Neuronal stem cell (in vitro differentiated cells): ENCODE measurements at places on chromosomes 4 and X.

DNA sequence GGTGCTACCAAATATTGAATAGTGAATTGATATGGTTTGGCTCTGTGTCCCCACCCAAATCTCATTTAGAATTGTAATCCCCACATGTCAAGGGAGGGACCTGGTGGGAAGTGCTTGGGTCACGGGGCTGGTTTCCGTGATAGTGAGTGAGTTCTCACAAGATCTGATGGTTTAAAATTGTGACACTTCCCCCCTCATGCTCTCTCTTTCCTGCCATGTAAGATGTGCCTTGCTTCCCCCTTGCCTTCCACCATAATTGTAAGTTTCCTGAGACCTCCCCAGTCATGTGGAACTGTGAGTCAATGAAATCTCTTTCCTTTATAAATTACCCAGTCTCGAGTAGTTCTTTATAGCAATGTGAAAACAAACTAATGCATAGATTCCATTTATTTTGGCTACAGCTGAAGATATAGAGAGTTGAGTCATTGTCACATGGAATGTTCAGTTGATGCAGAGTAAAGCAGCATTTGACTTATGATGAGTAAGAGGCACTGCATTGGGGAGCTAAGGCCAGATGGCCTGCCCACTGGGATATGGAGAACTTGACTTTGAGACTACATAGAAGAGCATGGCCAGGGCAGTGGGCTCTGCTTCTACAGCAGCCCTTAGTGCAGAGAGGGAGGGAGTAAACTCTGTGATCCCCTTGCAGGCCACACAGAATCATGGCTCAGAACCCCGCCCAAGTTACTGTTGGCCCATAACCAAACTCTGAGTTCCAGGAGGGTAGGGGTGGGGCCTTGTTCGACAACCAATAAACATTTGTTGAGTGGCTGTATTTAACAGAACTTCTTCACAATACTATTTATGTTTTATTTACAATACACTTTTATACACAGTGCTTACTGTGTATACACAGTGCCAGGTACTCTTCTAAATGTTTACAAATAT is 34.2 kb downstream of the RAI2 start:
- no peak for DNase-seq
- H3K4me3 ChIP-seq = no peak overlapping the region
- H3K27ac ChIP-seq = no peak overlapping the region
- H3K4me1 ChIP-seq = no peaks in the 10 kb centered on the region

DNA sequence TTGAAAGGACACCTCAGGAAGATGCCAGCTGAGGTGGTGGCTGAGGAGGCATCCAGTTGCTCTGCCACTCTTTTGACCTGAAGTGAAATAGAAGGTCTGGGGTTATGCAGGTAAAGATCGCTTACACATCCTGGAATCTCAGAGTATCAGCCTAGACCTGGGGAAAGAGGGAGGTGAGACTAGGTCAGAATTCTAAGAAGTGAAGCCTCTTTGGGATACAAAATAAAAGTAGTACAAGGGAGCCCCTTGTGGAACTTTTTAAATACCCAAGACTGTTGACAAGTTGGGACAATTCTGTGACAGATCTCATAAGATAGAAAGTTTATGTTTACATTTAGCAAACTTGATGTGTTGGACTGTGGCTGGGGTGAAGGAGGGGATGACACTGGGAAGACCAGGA is 263.1 kb downstream of the SPRY1 start:
- H3K4me1 ChIP-seq = peaks cover 2% of the 10 kb centered on the region
- no peak for DNase-seq
- H3K27ac ChIP-seq = no peak overlapping the region
- H3K4me3 ChIP-seq = no peak overlapping the region
- H3K36me3 ChIP-seq = no peaks in the 10 kb centered on the region

GRCh38 chr4:85151786-85152185 is 185.3 kb upstream of the WDFY3 start:
- no peak overlapping the region for H3K27ac ChIP-seq
- DNase-seq = no peak
- H3K27me3 ChIP-seq = no peaks in the 10 kb centered on the region
- no peaks in the 10 kb centered on the region for H3K36me3 ChIP-seq

GRCh38 chr4:159593681-159594080 is 490.8 kb downstream of the RAPGEF2 start:
- H3K27ac ChIP-seq = no peak overlapping the region
- no peaks in the 10 kb centered on the region for H3K27me3 ChIP-seq
- no peak overlapping the region for H3K4me3 ChIP-seq
- no peaks in the 10 kb centered on the region for H3K36me3 ChIP-seq
- H3K4me1 ChIP-seq = peaks cover 6% of the 10 kb centered on the region
- no peak for DNase-seq

DNA sequence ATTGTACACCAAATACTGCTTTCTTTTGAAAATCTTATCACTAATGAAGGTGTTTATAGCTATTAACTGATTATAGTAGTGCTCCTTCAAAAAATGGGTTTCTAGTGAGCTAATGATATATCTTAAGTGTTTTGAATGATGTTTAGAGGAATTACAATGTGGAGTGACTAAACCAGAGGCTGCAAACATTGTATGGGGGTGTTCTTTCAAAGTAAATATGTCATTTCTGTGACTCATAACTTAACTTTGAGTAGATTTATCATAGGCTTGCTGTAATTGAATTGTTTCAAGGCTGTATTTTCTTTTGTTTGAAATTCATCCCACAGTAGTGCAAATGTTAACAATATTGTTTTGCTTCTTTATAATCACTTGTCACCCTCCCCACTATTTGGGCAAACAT is 141.6 kb downstream of the IL1RAPL2 start:
- H3K36me3 ChIP-seq = no peaks in the 10 kb centered on the region
- no peak overlapping the region for H3K27ac ChIP-seq
- H3K27me3 ChIP-seq = no peaks in the 10 kb centered on the region
- H3K4me1 ChIP-seq = no peaks in the 10 kb centered on the region
- no peak overlapping the region for H3K4me3 ChIP-seq

DNA sequence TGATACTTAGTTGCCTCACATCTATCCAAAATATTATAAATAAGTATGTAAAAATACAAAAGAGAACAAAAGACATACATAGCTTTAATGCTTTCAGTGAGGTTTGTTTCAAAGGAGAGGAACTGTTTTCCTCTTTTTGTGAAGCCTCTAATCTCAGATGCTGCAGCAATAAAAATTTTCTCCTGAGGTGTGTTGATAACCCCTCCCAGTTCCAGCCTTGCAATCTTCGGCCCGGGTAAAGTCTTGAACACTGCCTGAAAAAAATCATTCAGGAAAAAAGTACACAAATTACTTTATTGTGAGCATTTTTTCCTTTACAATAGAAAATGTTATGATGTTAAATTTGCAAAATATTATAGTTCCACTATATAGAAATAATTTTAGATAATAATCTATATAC is 8.8 kb downstream of the BBS7 start:
- DNase-seq = no peak
- H3K36me3 ChIP-seq = peaks cover 81% of the 10 kb centered on the region
- no peak overlapping the region for H3K4me3 ChIP-seq
- no peak overlapping the region for H3K27ac ChIP-seq
- H3K4me1 ChIP-seq = peaks cover 2% of the 10 kb centered on the region

- H3K36me3 ChIP-seq = no peaks in the 10 kb centered on the region
- H3K4me3 ChIP-seq = no peak overlapping the region
- DNase-seq = no peak
- no peak overlapping the region for H3K27ac ChIP-seq
- no peaks in the 10 kb centered on the region for H3K27me3 ChIP-seq
- H3K4me1 ChIP-seq = peaks cover 2% of the 10 kb centered on the region
Measured at GRCh38 chr4:94544811-94545210, 93.1 kb downstream of the PDLIM5 start.

DNA sequence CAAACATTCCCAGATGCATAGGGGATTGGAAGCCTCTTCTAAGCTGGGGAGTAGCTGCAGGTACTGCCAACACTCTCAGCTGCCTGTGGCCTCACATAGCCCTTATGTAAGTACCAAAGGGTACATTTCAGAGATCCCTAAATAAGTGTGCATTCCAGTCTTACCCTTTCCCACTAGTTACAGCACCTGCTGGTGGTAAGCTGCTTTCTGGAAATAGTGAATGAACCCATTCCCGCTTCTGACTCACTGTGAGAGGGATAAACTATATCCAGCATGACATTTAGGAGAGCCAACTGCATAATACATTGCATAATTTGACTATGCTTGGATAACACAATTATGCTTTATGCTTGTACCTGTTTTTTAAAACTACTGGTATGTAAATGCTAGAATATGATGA is 149.0 kb downstream of the FAM13A start:
- H3K4me1 ChIP-seq = no peaks in the 10 kb centered on the region
- no peak for DNase-seq
- peaks cover 4% of the 10 kb centered on the region for H3K36me3 ChIP-seq
- H3K27ac ChIP-seq = no peak overlapping the region

GRCh38 chrX:49276671-49277534 is 7.3 kb downstream of the PPP1R3F start:
- H3K4me3 ChIP-seq = no peak overlapping the region
- DNase-seq = no peak
- H3K4me1 ChIP-seq = peaks cover 4% of the 10 kb centered on the region
- H3K36me3 ChIP-seq = peaks cover 7% of the 10 kb centered on the region
- H3K27ac ChIP-seq = no peak overlapping the region
- no peaks in the 10 kb centered on the region for H3K27me3 ChIP-seq

GRCh38 chr4:117477925-117478324 is 392.5 kb upstream of the TRAM1L1 start:
- H3K27ac ChIP-seq = no peak overlapping the region
- DNase-seq = no peak
- no peaks in the 10 kb centered on the region for H3K4me1 ChIP-seq
- H3K4me3 ChIP-seq = no peak overlapping the region

DNA sequence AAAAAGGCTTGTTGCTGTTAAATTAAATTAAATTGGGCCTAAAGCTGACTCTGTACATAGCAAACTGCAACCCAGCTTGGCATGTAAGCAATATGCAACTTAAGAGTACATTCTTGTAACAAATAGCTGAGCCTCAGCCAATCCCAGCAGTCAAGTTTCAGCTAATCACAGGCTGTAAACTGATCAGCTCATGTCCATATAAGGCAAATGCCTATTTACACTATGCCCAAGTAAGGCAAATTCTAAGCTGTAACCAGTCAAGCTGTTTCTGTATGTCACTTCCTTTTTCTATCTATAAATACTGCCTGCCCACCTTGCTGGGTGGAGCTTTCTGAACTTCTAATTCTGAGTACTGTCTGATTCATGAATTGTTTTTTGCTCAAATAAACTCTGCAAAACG is 429.1 kb upstream of the FTHL17 start:
- no peak for DNase-seq
- H3K36me3 ChIP-seq = no peaks in the 10 kb centered on the region
- no peak overlapping the region for H3K4me3 ChIP-seq
- no peak overlapping the region for H3K27ac ChIP-seq

- H3K27ac ChIP-seq = no peak overlapping the region
- DNase-seq = no peak
- H3K27me3 ChIP-seq = no peaks in the 10 kb centered on the region
- H3K36me3 ChIP-seq = no peaks in the 10 kb centered on the region
Measured at GRCh38 chrX:21565025-21565424, 93.1 kb downstream of the KLHL34 start.
